WTC11 (cell line): ENCODE measurements at places on chromosomes 4 and X. TPM values are rescaled to one million over a fixed set of nuclear protein-coding genes. Genes with fewer than 3 reads are reported as not detected.

DNA sequence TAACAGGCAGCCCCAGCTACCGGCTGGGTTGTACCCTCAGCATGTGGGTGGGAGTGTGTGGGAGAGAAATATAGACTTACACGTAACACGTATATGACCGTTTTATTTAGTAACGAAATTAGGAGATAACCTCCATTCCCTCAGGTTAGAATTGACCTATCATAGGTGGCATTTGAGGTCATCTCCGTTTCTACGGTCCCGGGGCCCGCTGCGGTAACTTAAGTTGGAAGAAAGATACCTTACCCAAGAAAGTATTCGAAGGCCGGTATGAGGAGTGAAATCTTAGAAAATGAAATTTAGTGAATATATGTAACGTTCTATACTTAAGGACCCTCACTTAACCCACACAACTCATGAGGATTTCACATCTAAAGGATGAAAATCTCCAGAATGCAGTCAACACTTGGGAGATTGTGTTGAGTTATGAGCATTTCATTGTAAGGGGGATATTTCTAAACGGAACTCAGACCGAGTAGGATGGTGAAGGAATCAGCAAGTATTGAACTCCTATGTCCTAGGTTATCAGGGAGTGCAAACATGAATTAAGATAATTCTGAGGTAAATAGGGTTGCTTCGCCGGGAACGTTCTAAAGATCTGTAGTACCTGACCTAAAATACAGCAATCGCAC is 891 bp downstream of the CISD2 start:
- H3K36me3 ChIP-seq: peaks cover 25% of the 10 kb centered on the region
- H3K4me3 ChIP-seq: peak overlapping the region; percentile 81
- H3K4me1 ChIP-seq: peaks cover 44% of the 10 kb centered on the region

GRCh38 chrX:10615931-10616774 is 4.2 kb downstream of the MID1 start:
- H3K27me3 ChIP-seq: no peaks in the 10 kb centered on the region
- H3K4me1 ChIP-seq: peaks cover 72% of the 10 kb centered on the region
- peak overlapping the region; percentile 82 for H3K27ac ChIP-seq

- no peak overlapping the region for H3K27ac ChIP-seq
- no peak overlapping the region for H3K4me3 ChIP-seq
Measured at GRCh38 chrX:45619290-45619689, 418.6 kb upstream of the DIPK2B start.

GRCh38 chr4:75058486-75058885 is 125.6 kb downstream of the PARM1 start:
- no peak for DNase-seq
- H3K36me3 ChIP-seq: no peaks in the 10 kb centered on the region
- no peak overlapping the region for H3K27ac ChIP-seq

DNA sequence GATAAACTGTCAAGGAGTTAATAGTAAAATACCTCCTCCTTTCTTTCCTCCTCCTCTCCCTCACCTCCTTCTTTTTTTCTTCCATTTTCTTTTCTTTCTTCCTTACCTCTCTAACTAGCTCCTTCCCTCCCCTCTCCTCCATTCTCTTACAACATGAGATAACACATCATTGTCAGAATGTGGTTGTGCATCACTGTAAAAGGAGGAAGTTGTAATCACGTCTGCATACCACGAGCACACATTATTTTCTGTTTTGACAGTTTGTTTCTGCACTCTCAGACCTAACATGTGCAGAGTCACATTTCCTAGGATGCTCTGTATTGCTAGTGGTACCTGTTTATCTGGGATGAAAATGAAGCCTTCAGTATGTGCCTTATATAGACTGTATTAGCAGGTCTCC is 9.1 kb downstream of the SLIT2 start:
- no peak overlapping the region for H3K4me3 ChIP-seq
- no peak for DNase-seq
- peaks cover 16% of the 10 kb centered on the region for H3K27me3 ChIP-seq
- H3K27ac ChIP-seq: no peak overlapping the region

DNA sequence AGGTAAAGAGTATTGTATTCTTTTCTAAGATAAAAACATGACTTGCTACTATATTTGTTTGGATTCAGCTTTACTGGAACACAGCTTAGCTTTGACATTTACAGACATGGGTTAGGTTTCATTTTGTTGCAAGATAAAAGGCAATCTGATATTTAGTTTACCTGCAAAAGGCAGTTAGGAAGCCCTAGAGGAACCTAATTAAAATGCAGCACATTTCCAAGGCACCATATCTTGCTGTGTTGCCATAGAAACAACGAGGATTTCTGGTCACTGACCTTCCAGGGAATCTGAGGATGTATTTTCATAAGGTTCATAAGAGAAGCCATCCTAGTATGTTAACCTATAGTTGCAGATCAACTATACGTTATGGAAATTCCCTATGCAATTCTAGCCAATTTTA is 116.0 kb downstream of the SNCA start:
- no peak overlapping the region for H3K27ac ChIP-seq
- DNase-seq: no peak
- no peaks in the 10 kb centered on the region for H3K27me3 ChIP-seq
- peaks cover 8% of the 10 kb centered on the region for H3K4me1 ChIP-seq
- H3K36me3 ChIP-seq: no peaks in the 10 kb centered on the region
- H3K4me3 ChIP-seq: no peak overlapping the region

- H3K36me3 ChIP-seq: no peaks in the 10 kb centered on the region
- H3K27ac ChIP-seq: 0 out of 2 replicates have a peak overlapping the region, but pooled peaks have one; percentile 38
- no peak overlapping the region for H3K4me3 ChIP-seq
- no peak for DNase-seq
Measured at GRCh38 chr4:179145746-179146525, 1703.7 kb upstream of the AGA start.

Gene MAGEA8
- not detected in 3 replicates for total RNA-seq

DNA sequence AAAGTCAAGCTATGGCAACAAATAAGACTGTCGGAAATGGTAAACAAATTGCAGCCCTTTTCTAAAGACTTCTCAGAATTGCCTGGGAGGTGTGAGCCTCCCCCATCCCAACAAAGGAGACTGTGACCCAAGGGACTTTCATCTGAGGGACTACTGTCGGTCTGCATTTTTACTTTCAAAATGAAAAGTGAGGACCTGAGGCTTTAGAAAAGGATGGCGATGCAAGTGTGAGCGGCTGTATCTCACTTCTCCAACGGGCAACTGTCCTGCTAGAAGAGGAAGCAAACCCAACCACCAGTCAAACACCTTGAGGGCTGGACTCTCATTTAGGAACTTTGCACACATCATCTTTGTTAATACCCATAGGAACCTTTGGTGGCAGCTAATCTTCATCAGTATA is 62.6 kb upstream of the CLNK start:
- no peaks in the 10 kb centered on the region for H3K4me1 ChIP-seq
- H3K27ac ChIP-seq: no peak overlapping the region
- H3K4me3 ChIP-seq: no peak overlapping the region
- DNase-seq: no peak
- H3K36me3 ChIP-seq: peaks cover 47% of the 10 kb centered on the region

GRCh38 chr4:156749426-156750403 is 221.9 kb downstream of the PDGFC start:
- H3K27ac ChIP-seq: no peak overlapping the region
- H3K27me3 ChIP-seq: no peaks in the 10 kb centered on the region
- no peak overlapping the region for H3K4me3 ChIP-seq
- peaks cover 15% of the 10 kb centered on the region for H3K4me1 ChIP-seq
- H3K36me3 ChIP-seq: no peaks in the 10 kb centered on the region
- no peak for DNase-seq

Gene FAAH2
- 5.0 to 6.6 TPM (median 6.5 TPM) in 3 replicates for total RNA-seq

- H3K27ac ChIP-seq: peak overlapping the region; percentile 91
- H3K27me3 ChIP-seq: no peaks in the 10 kb centered on the region
- H3K36me3 ChIP-seq: peaks cover 26% of the 10 kb centered on the region
- DNase-seq: peak; percentile 17
- no peak overlapping the region for H3K4me3 ChIP-seq
Measured at GRCh38 chr4:39970671-39971640, 6.8 kb downstream of the PDS5A start.

Gene MAGEA12
- 0.57 to 1.3 TPM (median 1.2 TPM) in 3 replicates for total RNA-seq

- H3K27me3 ChIP-seq: no peaks in the 10 kb centered on the region
- H3K36me3 ChIP-seq: no peaks in the 10 kb centered on the region
- no peak for DNase-seq
- H3K27ac ChIP-seq: no peak overlapping the region
- no peaks in the 10 kb centered on the region for H3K4me1 ChIP-seq
Measured at GRCh38 chr4:78634011-78634664, 82.6 kb downstream of the ANXA3 start.

GRCh38 chr4:61406677-61407076 is 206.6 kb downstream of the ADGRL3 start:
- H3K27ac ChIP-seq: no peak overlapping the region
- H3K36me3 ChIP-seq: no peaks in the 10 kb centered on the region
- H3K27me3 ChIP-seq: no peaks in the 10 kb centered on the region
- no peak overlapping the region for H3K4me3 ChIP-seq
- no peak for DNase-seq

Gene ARAP2
- 1.0 to 2.4 TPM (median 1.5 TPM) in 3 replicates for total RNA-seq

Gene CNGA1
- total RNA-seq: 0.50 to 1.9 TPM (median 1.1 TPM) in 3 replicates

- 0 out of 2 replicates have a peak, but pooled peaks cover 7% of the 10 kb centered on the region for H3K4me1 ChIP-seq
- DNase-seq: no peak
- H3K27ac ChIP-seq: no peak overlapping the region
- peaks cover 35% of the 10 kb centered on the region for H3K36me3 ChIP-seq
- H3K4me3 ChIP-seq: no peak overlapping the region
Measured at GRCh38 chr4:10589799-10590198, 94.8 kb downstream of the CLNK start.

DNA sequence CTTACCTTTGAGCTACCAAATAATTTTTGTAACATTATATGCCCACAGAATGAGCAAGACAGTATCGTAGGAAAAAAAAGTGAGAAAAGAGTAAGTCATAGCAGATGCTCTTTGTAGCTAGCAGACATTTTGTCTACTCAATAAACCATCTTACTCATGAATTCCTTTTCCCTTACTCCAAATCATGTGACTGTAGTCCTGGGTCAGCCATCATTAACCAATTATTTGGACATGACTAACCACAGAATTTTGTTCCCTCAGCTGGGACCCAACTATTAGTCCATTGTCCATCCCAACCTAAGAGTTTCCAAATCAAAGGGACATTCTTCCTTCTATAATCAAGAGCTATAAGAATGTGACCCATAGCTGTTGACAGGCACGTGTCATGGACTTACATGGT is 11.4 kb downstream of the UBE2D3 start:
- H3K4me1 ChIP-seq: peaks cover 77% of the 10 kb centered on the region
- H3K27ac ChIP-seq: no peak overlapping the region
- no peaks in the 10 kb centered on the region for H3K27me3 ChIP-seq
- H3K36me3 ChIP-seq: peaks cover 7% of the 10 kb centered on the region; the same call in 1 of the 2 replicates
- H3K4me3 ChIP-seq: no peak overlapping the region

Gene RADX
- total RNA-seq: 3.0 to 5.0 TPM (median 4.4 TPM) in 3 replicates

Gene NCBP2L
- total RNA-seq: 0.20 TPM in 1 of 3 replicates, not detected in the others

DNA sequence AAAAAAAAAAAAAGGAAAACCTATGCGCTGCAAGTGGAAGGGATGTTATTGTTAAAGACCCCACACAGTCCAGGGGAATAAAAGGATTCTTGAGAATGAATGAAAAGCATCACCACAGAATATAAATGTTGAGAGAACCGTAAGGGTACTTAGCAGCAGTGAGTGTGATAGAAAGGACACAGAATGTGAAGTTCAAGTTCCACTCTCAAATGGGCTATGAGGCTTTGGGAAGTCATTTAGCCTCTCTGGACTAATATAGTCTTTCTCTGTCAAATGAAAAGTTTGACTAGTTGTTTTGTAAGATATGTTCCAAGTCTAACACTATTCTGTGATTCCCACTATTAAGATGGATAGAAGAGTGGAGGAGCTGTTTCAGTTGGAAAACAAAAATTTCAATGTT is 35.8 kb upstream of the MAML3 start:
- no peaks in the 10 kb centered on the region for H3K4me1 ChIP-seq
- H3K27me3 ChIP-seq: no peaks in the 10 kb centered on the region
- H3K36me3 ChIP-seq: no peaks in the 10 kb centered on the region
- no peak overlapping the region for H3K4me3 ChIP-seq
- no peak for DNase-seq

DNA sequence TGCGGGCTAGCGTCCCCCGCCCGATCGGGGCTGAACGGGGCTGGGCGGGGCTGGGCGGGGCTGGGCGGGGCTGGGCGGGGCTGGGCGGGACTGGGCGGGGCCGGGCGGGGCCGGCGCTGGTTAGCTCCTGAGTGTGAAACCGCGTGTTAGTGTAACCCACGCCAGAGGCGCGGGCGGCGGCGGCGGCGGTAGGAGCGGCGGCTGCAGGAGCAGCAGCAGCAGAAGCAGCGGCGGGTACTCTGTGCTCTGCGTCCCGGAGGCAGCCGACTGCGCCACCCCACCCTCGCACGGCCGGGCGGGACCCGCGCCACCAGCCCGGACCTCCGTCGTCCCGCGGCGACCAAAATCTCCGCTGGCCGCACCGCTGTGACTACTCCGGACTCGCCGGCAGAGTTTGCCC is 128.1 kb downstream of the LAS1L start:
- no peak overlapping the region for H3K27ac ChIP-seq
- peaks cover 52% of the 10 kb centered on the region for H3K27me3 ChIP-seq
- no peaks in the 10 kb centered on the region for H3K4me1 ChIP-seq
- H3K36me3 ChIP-seq: no peaks in the 10 kb centered on the region; the same call in 1 of the 2 replicates

Gene LUZP4
- total RNA-seq: not detected in 3 replicates

GRCh38 chr4:108881190-108881589 is 118.3 kb upstream of the ETNPPL start:
- H3K4me1 ChIP-seq: peaks cover 61% of the 10 kb centered on the region
- no peaks in the 10 kb centered on the region for H3K36me3 ChIP-seq
- H3K4me3 ChIP-seq: no peak overlapping the region

Gene GIMD1
- not detected in 3 replicates for total RNA-seq

DNA sequence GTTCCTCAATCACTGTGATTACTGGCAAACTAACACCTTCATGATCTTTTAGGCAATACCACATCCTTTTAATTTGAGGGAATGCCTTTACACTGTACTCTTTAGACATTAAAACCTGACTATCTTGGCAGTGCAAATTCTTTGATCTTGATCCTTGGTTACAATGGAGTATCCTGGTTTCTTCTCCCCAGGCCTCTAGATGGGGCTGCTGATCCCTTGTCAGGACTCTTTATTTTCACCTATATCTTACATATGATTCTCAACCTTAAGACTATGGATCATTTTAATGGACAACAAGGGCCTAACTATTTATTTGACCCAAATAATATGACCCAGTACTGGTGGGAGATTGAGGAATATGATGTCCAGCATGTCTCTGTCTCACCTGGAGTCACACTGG is 1005.5 kb upstream of the INTU start:
- peak; percentile 29 for DNase-seq
- H3K4me3 ChIP-seq: no peak overlapping the region
- no peaks in the 10 kb centered on the region for H3K4me1 ChIP-seq
